ENCODE measurements at places on chromosomes 7 and 10. TPM values are rescaled to one million over a fixed set of nuclear protein-coding genes. Genes with fewer than 3 reads are reported as not detected.

The VAX1 gene
- total RNA-seq, result 0.27 TPM

The ADRB1 gene
- not detected for total RNA-seq

The CFAP58 gene
- 2.2 TPM for total RNA-seq

DNA sequence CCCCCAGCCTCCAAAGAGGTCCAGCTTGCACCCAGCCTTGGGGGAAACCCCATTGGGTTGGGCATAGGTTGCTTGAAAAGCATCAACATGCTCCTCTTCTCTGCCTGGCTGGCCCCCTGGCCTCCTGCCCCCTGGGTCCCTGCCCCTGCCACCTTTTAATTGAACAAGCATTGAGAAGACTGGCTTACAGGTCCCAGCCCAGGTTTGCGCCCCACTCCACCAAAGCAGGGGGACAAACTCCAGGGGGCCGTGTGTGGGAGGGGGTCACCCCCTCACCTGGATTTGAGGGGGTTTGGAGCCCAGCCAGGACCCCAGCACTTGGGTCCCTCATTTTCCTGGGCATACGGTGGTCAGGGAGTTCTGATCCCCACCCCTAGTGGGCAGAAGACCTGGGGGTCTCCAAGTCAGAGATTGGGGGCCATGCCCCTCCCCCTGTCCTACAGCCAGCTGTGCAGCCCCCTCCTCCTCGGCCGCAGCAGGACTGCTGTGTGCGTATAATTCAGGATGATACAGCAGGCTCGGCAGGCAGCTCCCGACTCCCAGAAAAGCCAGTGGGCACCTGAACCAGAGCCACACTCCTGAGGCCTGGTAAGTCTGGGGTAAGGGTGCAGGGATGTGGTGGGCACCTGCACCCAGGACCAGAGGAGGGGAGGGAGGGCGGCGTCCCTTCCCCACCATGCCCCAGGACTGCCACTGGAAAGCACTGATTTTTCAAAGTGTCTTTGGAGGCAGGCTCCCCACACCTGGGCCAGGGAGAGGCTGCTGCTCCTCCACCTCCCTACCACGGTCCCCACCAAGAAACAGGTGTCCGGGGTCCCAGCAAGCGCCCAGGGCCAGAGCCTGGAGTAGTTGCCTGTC is 1.7 kb downstream of the ELFN1 start:
- H3K4me1 ChIP-seq, result peaks cover 12% of the 10 kb centered on the region
- no peak overlapping the region for H3K27ac ChIP-seq
- peaks cover 4% of the 10 kb centered on the region for H3K27me3 ChIP-seq
- DNase-seq, result no peak
- H3K4me3 ChIP-seq, result peak overlapping the region; percentile 65

DNA sequence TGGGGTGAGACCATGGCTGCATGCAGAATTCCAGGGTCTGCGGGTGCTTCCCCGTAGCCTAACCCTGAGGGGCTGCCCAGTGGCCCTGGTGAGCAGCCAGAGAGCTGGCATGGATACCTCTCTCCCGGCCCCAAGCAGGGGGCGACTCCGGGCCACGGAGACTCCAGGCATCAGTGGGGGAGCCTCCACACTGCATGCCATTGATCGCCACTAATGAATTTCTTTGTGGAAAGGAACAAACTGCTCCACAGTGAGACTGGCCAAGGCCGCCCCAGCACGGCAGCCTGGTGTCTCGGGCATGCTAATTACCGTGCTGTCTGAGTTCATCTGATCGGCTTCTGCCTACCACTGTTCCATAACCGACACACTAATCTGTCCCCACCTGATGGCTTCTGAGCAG is 184.4 kb downstream of the GRID1 start:
- peaks cover 5% of the 10 kb centered on the region for H3K4me1 ChIP-seq
- peaks cover 4% of the 10 kb centered on the region for H3K27me3 ChIP-seq
- H3K4me3 ChIP-seq, result no peak overlapping the region
- H3K36me3 ChIP-seq, result peaks cover 8% of the 10 kb centered on the region
- no peak for DNase-seq
- no peak overlapping the region for H3K27ac ChIP-seq

- no peaks in the 10 kb centered on the region for H3K36me3 ChIP-seq
- no peak for DNase-seq
- H3K4me1 ChIP-seq, result peaks cover 7% of the 10 kb centered on the region
- no peak overlapping the region for H3K27ac ChIP-seq
These were observed 34.2 kb upstream of the ZNRF2 start for GRCh38 chr7:30249986-30250774.

DNA sequence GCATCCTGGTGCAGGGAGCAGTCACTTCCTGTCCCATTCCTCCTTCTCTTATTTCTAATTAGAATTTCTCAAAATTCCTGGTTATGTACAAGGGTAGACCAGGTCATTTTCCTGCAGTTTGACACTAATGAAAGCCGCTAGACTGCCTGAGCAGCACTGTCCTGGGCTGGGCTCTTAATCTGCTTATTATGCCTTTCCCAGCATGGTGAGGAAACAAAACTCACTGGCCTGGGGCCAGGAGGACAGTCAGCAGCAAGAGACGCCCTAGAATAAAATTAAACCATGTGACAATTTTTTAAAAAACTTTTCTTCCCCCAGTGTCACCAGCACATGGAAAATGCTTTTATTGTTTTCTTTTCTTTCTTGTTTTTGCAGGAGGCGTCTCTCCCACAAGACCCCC is 647.5 kb downstream of the TYW1 start:
- no peaks in the 10 kb centered on the region for H3K36me3 ChIP-seq
- H3K27me3 ChIP-seq, result no peaks in the 10 kb centered on the region
- H3K4me3 ChIP-seq, result no peak overlapping the region
- no peaks in the 10 kb centered on the region for H3K4me1 ChIP-seq
- DNase-seq, result no peak

DNA sequence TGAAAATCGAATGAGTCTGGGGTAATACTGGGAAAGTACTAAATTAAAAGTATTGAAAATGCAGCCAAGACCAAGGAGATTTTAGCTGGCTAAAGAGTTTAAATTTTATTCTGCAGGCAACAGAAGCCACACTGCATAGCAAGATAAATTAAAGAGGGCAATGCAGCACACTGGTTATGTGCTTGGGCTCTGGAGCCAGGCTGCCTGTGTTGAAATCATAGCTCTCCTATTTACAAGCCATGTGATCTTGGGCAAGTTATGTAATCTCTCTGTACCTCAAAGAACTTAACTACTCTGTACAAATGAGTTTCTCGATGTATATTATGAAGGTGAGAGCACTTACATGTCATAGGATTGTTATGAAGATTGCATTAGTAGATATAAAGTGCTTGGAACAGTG is 9.9 kb downstream of the SLC25A13 start:
- H3K36me3 ChIP-seq, result no peaks in the 10 kb centered on the region
- H3K27ac ChIP-seq, result no peak overlapping the region
- no peak overlapping the region for H3K4me3 ChIP-seq
- no peak for DNase-seq
- H3K27me3 ChIP-seq, result no peaks in the 10 kb centered on the region

- H3K27me3 ChIP-seq, result no peaks in the 10 kb centered on the region
- no peak for DNase-seq
- H3K4me3 ChIP-seq, result no peak overlapping the region
- no peak overlapping the region for H3K27ac ChIP-seq
These were observed 150.9 kb downstream of the SEMA3A start for GRCh38 chr7:84043661-84044191.

DNA sequence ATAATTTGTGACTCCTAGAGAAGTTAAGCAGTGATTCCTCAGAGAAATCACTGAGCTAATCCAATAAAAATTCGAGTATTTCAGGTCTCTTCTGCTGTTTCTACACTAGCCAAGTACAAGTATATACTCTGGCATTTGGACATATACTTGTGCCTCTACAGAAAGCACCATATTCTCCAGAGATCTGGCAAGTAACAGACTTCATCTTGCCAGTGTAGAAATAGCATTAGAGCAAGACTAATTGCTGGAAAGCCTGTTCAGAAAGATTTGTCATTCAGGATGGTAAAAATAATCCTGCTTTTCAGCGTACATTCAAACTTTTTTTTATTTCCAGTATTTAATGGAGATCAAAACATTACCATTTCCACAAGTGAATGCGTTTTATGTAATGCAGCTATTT is 410.8 kb upstream of the ETV1 start:
- no peak overlapping the region for H3K27ac ChIP-seq
- H3K4me1 ChIP-seq, result peaks cover 5% of the 10 kb centered on the region
- H3K4me3 ChIP-seq, result no peak overlapping the region

DNA sequence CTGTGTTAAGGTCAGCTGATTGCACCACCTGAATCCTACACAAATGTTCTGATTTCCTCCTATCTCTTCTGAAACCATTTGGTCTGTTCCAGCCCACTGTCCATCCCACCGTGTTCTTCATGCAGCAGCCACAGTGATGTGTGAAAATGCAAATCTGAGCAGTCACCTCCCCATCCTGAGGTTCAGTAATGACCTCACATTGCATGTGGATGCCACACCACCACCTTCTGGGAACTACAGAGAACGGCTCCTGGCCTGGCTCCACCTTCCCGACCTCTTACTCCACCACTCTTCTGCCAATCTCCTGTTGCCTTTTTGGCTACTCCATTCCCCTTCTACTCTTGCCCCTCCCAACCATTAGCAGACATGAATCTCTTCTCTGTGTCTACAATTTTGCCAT is 244.4 kb downstream of the TNS3 start:
- H3K4me3 ChIP-seq, result no peak overlapping the region
- peaks cover 17% of the 10 kb centered on the region for H3K4me1 ChIP-seq
- DNase-seq, result no peak
- H3K27me3 ChIP-seq, result peaks cover 6% of the 10 kb centered on the region
- H3K36me3 ChIP-seq, result no peaks in the 10 kb centered on the region
- no peak overlapping the region for H3K27ac ChIP-seq

GRCh38 chr7:100572949-100573675 is 588 bp downstream of the SAP25 start:
- no peak for DNase-seq
- peaks cover 2% of the 10 kb centered on the region for H3K4me1 ChIP-seq
- H3K36me3 ChIP-seq, result no peaks in the 10 kb centered on the region

DNA sequence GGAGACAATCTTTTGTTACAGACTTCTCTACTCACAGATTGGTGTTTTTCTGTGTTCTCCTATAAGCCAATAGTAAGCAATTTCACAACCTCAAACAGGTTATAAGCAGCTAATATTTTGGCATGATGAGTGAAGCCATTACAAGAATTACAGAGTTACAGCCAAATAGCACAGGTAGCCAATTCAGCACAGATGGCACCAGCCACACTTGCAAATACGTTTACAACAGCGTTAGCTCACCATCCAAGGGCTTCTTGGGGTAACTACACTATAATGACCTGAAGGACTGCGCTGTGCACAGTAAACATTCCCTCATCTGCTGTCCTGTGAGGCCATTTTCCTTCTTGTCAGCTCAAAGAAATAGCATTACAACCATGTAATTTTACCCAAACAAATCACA is 428.6 kb downstream of the TCERG1L start:
- H3K27ac ChIP-seq, result no peak overlapping the region
- peaks cover 4% of the 10 kb centered on the region for H3K4me1 ChIP-seq
- H3K4me3 ChIP-seq, result no peak overlapping the region
- H3K36me3 ChIP-seq, result no peaks in the 10 kb centered on the region
- no peak for DNase-seq

DNA sequence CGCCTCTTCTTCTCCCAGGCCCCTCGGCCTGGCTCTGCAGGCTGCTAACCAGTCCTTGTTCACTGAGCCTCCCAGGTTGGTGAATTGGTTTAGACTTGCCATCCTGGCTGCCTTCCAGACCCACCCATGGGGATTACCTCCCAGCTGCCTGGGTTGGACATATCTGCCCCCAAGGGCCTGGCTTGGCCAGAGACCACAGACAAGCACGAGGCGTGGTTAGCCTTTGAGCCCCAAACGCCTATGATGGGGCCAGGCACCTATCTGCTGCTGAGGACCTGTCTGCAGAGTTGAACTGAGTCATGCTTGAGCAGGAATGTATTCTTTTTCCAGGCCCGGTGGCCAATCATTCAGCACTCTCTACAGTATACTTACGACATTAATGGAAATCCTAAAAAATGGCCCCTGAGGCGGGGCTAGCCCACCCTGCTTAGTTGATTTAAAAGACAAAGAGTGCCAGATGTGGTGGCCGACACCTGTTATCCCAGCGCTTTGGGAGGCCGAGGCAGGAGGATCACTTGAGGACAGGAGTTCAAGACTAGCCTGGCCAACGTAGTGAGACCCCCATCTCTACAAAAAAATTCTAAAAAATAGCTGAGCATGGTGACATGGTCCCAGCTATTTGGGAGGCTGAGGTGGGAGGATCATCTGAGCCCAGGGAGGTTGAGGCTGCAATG is 361.5 kb downstream of the FRMD4A start:
- H3K4me3 ChIP-seq, result no peak overlapping the region
- no peak for DNase-seq
- peaks cover 5% of the 10 kb centered on the region for H3K27me3 ChIP-seq
- H3K27ac ChIP-seq, result no peak overlapping the region
- peaks cover 4% of the 10 kb centered on the region for H3K36me3 ChIP-seq

DNA sequence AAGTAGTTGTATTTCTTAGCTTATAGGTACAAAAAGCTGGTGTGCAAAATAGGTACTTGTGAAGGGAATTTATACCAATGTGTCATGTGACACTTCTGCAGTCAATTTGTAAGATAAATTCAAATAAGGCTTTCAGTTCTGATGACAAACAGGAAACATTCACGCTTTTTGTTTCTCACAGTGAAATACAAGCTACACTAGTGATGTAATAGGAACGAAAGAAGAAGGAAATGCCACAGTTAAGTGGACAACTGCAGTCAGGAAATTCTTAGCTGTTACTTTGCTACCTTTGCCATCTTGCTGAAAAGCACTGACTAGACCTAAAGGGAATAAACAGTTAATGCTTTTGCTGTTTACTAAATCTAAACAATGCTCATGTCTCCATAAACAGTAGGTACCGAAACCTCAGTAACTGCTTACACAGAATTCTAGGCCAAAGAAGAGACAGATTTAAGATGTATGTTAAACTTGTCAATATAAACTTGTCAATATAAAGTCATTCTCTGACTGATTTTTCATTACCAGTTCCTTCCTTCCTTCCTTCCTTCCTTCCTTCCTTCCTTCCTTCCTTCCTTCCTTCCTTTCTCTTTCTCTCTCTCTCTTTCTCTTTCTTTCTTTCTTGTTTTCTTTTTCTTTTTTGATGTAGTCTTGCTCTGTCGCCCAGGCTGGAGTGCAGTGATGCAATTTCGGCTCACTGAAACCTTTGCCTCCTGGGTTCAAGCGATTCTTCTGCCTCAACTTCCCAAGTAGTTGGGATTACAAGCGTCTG is 10.1 kb downstream of the OTUD1 start:
- DNase-seq, result no peak
- H3K4me3 ChIP-seq, result no peak overlapping the region
- no peaks in the 10 kb centered on the region for H3K4me1 ChIP-seq
- H3K27me3 ChIP-seq, result no peaks in the 10 kb centered on the region

- DNase-seq, result no peak
- H3K27ac ChIP-seq, result no peak overlapping the region
- no peaks in the 10 kb centered on the region for H3K36me3 ChIP-seq
- peaks cover 10% of the 10 kb centered on the region for H3K4me1 ChIP-seq
- H3K4me3 ChIP-seq, result no peak overlapping the region
- H3K27me3 ChIP-seq, result peaks cover 2% of the 10 kb centered on the region
These were observed 137.4 kb upstream of the AKR1E2 start for GRCh38 chr10:4688601-4689000.

DNA sequence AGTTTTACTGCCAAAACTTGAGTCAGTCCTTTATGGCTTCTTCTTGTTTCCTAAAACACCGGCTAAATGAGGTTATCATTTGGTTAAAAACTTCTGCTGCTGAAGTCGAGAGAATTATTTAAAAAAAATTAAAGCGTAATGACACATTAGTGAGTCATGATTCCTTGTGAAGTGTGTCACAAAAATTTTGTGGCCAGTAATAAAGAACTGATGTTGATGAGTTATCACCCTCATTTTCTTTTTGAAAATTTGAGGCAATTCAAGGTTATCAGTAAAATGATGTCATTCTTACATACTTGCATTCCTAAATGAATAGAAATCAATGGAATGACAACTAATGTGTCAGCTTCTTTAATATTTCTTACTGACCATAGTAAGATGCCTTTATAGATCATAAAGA is 427.4 kb downstream of the SORCS3 start:
- peaks cover 18% of the 10 kb centered on the region for H3K4me1 ChIP-seq
- no peak overlapping the region for H3K4me3 ChIP-seq
- no peak for DNase-seq
- H3K27me3 ChIP-seq, result peaks cover 6% of the 10 kb centered on the region
- H3K27ac ChIP-seq, result no peak overlapping the region
- H3K36me3 ChIP-seq, result no peaks in the 10 kb centered on the region
